ENCODE measurements at places on chromosomes 7 and 10.
A peak's percentile ranks its signal among the peaks of the same experiment; 100 is the strongest.

GRCh38 chr10:90168244-90168643 lies 466.9 kb downstream of the KIF20B start:
- DNase-seq = no peak

- no peak for DNase-seq
Observed at GRCh38 chr7:98329100-98329790, 47.8 kb downstream of the BRI3 start.

GRCh38 chr7:101817471-101818286 lies at the start of gene CUX1:
Gene CUX1 (plus strand): TSS chr7:101817626. CDS start chr7:101817640, 14 bp downstream.
- no peak for DNase-seq

GRCh38 chr10:48476279-48476982 lies 128.4 kb downstream of the ARHGAP22 start:
- no peak for DNase-seq

GRCh38 chr7:139340808-139341057 lies 404 bp upstream of the FMC1 start:
- DNase-seq = no peak

DNA sequence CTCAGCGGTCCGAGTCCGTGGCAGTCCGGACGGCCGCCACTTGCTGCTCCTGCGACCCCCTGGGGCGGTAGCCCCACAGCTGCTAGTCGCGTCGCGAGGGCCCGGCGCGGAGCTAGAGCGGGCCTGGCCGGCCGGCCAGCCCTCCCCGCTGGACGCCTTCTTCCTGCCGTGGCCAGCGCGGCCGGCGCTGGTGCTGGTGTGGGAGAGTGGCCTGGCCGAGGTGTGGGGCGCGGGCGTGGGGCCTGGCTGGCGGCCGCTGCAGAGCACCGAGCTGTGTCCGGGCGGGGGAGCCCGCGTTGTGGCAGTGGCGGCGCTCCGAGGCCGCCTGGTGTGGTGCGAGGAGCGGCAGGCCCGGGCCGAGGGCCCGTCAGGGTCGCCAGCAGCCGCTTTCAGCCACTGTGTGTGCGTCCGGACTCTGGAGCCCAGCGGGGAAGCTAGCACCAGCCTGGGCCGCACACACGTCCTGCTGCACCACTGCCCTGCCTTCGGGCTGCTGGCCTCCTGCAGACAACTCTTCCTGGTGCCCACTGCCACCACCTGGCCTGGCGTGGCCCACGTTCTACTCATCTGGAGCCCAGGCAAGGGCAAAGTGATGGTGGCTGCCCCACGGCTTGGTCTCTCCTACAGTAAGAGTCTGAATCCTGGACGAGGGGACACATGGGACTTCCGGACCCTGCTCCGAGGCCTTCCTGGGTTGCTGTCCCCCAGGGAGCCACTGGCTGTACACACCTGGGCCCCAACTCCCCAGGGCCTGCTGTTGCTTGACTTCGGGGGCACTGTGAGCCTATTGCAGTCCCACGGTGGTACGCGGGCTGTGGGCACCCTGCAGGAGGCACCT lies 631 bp downstream of the HPS6 start:
- DNase-seq = peak; percentile 36

DNA sequence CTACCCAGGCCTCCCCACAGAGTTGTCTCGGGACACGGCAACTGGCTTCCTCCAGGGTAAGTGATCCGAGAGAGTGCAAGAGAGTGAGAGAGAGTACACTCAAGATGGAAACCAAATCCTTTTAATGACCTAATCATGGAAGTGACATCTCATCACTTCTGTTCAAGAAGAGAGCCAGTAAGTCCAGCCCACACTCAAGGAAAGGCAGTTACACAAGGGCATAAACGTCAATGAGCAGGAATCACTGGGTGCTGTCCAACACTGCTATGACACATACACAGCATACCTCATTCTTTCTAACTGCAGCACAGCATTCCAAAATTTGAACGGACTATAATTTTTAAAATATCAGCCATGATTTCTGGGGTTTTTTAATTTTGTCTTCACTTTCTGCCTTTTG lies 29.3 kb upstream of the OSBPL3 start:
- DNase-seq = no peak

GRCh38 chr10:69327463-69328379 lies 49.4 kb downstream of the HK1 start:
- DNase-seq = no peak

GRCh38 chr7:47737601-47738000 lies 155.7 kb upstream of the TNS3 start:
- no peak for DNase-seq

DNA sequence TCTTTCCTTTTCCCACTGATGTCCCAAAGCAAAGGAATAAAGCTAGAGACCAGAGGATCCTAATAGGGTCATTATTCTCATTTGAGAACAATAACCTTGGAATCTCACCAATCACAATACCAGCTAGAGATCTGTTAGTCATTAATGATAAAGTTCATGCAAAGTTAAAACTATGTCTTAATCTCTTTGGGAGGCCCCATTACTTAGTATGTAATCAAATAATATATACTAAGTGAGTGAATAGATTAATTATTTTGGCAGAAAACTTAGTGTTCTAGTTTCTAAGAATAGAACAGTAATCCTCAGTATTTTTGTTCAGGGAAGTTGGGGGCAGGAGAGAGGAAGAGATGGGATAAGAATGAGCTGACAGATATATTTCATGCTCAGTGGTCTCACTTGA lies 227.2 kb downstream of the MTERF1 start:
- no peak for DNase-seq

- DNase-seq = no peak
Observed at GRCh38 chr7:264541-265191, 25.3 kb upstream of the FOXL3 start.

DNA sequence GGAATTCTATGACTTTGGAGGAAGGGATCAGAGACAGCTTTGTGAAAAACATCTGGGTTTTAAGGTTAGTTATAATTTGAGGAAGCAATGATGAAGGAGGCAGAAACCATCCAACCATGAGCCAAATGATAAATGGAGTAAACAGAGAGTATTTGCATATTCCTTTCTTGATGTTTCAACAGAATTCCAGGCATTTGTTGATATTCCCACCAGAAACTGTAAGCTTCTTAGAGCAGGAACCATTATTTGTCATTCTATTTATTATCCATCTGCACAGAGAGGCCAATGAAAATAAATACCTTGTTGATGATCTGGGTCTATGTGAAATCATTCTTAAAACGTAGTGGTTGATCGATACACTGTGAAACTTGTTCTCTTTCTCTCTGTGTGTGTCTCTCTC lies 715.3 kb downstream of the INHBA start:
- DNase-seq = no peak

- DNase-seq = peak; percentile 35
Observed at GRCh38 chr7:97179454-97180104, 62.1 kb downstream of the SDHAF3 start.

GRCh38 chr7:74284781-74285259 lies 4.4 kb upstream of the CLIP2 start:
- no peak for DNase-seq

DNA sequence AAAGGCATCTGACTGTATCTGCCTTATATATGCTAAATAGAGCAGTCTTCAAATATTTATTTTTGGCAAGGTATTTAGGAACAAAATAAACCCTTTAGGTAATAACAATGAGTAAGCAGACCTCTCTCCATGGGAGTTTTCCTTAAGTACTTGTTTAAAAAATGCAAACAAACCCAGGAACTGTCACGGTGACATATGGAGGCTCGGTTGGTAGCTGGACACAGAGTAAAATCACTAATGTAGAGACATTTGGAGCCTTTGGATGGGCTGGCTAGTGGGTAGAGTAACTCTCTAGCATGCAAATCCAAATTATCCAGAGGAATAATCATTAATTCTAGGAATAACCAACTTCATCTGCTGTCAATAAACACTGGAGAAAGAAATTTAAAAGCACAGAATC lies 71.6 kb upstream of the LAMB4 start:
- no peak for DNase-seq

- no peak for DNase-seq
Observed at GRCh38 chr10:79128923-79129305, 60.1 kb downstream of the ZMIZ1 start.

- no peak for DNase-seq
Observed at GRCh38 chr10:75159519-75159918, 48.1 kb downstream of the SAMD8 start.

DNA sequence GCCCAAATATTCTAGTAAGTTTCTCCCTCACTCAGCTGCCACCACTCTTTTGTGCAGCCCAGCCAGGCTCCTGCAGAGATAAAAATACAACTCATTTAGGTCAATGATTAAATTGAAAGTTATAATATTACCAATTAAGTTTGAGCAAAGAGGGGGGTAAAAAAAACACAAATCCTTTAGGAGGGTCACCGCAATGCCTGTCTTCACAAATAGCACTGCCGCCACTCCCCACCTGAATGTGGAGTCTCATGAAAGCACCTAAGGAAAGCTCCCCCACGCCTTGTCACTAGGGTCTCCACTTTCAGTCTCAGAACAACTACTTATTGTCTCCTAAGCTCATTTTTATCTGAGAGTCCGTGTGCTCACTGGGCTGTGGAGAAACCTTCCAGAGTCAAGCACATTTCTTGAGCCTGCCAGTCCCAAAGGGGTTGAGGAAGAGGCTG lies 148.7 kb downstream of the FGFR2 start:
- no peak for DNase-seq

All from stimulated activated naive CD8-positive, alpha-beta T cell treated with anti-CD3 and anti-CD28 coated beads, Interleukin-15, amount 100 ng/mL, for 72 hours (primary cell).